ENCODE measurements at places on chromosomes 1 and 21.

- DNase-seq, result no peak
These were observed 39.5 kb upstream of the TNFRSF1B start for GRCh38 chr1:12127206-12127810.

GRCh38 chr1:248782416-248783141, 27.0 kb upstream of the LYPD8 start:
- no peak for DNase-seq

- DNase-seq, result no peak
These were observed 60.4 kb downstream of the DESI2 start for GRCh38 chr1:244713332-244713731.

DNA sequence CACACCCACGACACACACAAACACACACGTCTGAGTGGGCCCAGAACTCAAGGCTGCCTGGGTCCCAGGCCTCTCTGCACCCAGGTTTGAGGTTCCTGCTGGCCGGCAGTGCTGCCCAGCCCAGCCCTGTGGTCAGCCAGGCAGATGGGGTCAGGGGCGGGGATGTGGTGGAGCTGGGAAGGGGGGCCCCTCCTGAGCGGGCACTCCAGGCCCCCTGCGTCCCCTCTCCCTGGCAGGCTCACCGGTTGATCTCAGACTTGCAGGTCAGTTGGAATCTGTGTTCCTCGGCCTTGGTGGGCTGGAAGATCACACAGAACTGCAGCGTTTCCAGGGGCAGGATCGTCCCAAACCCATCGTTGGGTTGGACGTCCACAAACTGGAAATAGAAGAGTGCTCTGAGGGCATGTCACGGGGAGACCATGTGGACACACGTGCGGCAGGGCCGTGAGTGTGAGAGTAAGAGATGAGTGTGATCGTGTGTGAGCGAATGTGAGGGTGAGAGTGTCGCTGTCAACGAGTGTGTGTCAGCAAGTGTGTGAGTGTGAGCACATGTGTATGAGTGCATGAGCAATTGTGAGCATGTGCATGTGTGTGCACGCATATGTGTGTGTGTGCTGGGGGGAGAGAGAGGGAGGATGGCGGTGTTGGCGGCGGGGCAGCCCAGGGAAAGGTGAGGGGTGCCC, 19.7 kb upstream of the TMEM52 start:
- no peak for DNase-seq

DNA sequence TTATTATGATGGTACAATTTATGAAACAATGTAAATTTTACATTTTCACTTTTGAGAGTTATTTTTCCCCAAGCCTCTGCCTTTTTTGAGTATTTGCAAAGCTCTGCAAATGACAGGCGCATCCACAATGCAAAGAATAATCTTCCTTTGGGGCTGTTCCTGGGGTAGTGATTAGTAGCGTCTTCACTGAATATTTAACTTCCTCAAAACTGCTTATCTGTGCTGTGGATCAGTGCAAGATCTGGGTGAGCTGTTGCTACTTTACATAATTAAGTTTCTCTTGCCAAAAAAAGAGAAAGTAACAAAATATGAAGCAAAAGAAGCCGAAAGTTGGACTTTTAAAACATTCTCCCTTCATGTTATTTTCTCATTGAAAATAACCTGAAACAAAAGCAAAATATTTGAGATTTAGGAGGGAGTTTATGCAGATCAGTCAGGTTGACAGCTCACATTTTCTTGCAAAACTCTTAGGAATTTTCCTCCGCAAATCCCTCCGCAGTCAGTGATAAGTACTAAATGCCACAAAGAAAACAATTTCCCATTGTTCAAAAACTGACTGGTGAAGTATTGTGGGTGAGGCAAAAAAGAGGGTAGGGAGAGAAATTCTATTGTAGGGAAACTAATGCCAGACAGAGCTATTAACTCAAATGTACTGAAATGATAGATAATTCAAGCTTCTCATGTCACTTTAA, 276.4 kb upstream of the B3GALT2 start:
- DNase-seq, result peak; percentile 28

- DNase-seq, result no peak
These were observed 174.4 kb downstream of the PGBD5 start for GRCh38 chr1:230251644-230252191.

- no peak for DNase-seq
These were observed 917 bp downstream of the ETNK2 start for GRCh38 chr1:204150702-204151551.

Measured in CD4-positive, alpha-beta T cell treated with Interleukin-17A for 4 hours (primary cell).